ENCODE measurements at places on chromosomes 5 and 9.

- DNase-seq, result no peak
Measured at GRCh38 chr9:16830806-16831205, 39.7 kb downstream of the BNC2 start.

GRCh38 chr5:36392818-36393217 is 91.1 kb upstream of the RANBP3L start:
- DNase-seq, result no peak

DNA sequence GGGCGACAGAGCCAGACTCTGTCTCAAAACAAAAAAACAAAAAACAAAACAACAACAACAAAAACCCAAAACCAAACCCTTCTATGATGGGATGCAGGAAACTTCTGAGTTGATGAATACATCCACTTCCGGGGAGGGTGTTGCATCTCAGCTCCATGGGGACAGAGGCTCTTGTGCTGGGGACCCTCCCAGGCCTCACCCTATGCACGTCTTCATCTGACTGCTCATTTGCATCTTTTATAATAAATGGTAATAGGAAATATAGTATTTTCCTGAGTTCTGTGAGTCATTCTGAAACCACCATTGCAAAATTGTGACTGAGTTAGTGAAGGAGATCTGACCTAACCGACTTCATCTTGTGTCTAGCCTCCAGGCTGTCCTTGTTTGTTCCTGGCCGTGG is 109.5 kb upstream of the SLC28A3 start:
- DNase-seq, result no peak

- DNase-seq, result no peak
Measured at GRCh38 chr5:35026280-35026840, 21.4 kb downstream of the AGXT2 start.

DNA sequence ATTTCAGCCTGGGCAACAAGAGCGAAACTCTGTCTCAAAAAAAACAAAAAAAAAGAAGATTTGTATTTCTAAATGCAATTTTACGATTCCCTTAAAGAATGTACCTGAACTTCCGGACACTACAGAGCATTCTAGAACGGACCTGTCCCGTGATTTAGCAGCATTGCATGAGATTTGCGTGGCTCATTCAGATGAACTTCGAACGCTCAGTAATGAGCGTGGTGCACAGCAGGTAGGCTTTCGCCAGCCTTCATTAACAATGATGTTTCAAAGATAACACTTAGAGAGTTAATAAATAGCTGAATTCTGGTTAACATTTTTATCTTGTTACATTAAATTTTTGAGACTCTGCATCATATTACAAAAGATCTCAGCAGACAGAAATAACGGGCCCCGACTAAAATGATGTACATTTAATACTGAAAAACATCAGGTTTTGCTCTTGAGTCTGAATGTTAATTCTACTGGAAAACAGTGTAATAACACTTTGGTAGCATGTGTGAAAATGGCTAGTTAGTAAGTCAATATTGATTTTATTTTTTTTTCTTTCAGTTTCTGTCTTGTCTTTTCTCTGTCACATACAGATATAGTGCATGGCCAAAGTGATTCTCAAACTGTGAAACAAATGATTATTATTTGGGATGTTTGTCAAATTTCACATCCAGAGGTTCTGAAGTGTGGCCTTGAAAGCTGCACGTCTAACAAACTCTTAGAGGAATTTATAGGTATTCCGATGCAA is 23.3 kb downstream of the CCNH start:
- no peak for DNase-seq

- no peak for DNase-seq
Measured at GRCh38 chr5:119371146-119371545, 15.3 kb downstream of the TNFAIP8 start.

DNA sequence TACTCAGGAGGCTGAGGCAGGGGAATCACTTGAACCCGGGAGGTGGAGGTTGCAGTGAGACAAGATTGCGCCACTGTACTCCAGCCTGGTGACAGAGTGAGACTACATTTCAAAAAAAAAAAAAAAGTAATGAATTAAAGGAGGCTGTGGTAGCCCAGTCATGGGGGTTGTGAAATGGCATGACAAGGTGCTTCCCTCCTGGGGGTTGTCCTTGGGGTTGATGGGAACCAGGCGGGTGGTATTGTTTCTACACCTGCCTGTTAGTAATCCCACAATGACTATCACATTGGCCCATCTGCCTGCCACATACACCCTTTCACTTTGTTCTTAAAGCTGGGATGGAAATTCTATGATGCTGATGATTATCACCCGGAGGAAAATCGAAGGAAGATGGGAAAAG is 5.6 kb downstream of the IDNK start:
- no peak for DNase-seq

- DNase-seq, result no peak
Measured at GRCh38 chr9:16191691-16192402, 639.0 kb downstream of the CCDC171 start.

- no peak for DNase-seq
Measured at GRCh38 chr9:112140936-112141335, 34.2 kb downstream of the SUSD1 start.
